Activated T-cell treated with anti-CD3 and anti-CD28 coated beads for 24 hours (primary cell): ENCODE measurements at places on chromosomes 12 and 14.

DNA sequence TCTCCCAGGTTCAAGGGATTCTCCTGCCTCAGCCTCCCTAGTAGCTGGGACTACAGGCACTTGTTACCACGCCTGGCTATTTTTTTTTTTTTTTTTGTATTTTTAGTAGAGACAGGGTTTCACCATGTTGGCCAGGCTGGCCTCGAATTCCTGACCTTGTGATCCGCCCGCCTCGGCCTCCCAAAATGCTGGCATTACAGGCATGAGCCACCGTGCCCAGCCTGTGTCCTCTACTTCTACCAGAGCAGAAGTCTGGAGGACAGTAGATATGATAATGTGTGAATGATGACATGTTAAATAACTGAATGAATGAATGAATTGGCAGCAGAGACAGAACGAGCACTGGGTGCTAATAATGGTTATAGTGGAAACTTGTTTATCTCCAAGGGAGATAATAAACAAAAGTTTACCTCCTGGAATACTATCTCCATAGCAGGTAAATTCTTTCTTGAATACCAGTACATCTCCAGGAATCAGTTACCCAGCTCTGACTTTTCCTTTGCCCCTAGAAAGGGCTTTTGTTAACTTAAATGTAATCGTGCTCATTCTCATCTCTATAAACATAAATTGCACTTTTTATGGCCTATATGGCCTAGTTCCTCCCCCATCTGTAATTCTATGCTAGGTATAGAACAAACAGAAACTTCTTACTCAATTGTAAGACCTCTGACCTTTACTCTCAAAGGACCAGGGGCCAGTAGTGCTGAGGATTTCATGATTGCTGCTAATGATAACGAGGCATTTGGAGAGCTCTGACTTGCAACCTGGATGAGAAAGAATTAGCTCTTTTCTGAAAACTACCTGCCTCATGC, 7.2 kb upstream of the LGALS3 start:
- no peak for DNase-seq

GRCh38 chr12:65123435-65124063, 2.4 kb upstream of the WIF1 start:
- DNase-seq: no peak

DNA sequence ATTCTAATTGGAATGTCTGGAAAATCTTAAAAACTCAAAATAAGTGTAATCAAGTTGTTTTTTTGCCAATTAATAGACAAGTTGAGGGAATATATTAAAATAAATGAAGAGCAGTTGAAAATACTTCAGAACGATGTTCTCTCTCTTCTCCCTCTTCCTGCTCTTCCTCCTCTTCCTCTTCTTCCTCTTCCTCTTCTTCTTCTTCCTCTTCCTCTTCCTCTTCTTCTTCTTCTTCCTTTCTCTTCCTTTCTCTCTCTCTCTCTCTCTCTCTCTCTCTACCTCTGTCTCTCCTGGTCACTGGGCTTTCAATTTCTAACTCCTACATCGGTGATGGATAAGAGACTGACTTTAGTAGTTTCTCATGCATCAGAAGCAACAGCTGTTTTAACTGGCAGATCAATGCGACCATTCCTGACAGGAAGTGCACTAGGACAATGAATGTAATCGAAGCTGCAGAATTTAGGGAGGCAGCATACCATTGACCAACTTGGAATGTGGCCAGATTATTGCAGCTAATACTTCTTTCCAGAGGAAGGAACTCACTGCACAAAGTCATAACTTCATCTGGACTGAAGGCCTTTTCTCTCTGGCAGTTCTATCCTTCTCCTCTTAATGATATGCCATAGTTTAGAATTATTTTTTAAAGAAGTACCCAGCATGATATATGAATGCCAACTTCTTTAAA, 13.8 kb upstream of the TMTC2 start:
- DNase-seq: no peak

DNA sequence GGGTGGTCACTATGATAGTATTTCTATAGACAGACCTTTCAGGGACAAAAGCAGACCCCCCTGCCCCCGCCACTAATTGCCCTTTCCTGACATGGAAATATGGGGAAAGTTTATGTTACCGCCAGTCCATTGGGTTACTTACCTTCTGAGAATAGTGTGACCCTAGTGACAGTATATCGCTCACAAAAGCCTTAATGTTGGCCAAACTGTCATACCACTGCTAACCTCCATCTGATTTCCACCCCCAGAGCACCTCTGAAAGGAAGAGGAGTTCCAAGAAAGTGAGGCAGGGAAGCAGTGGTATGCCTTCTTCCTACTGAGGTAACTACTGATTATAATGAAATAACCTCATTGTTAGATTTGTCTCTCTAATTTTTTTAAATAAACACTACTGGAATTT, 67.5 kb upstream of the CCDC91 start:
- no peak for DNase-seq
